ENCODE measurements at places on chromosomes 16 and 17.

GRCh38 chr16:48029768-48030167, 126.0 kb downstream of the ABCC12 start:
- DNase-seq = no peak

DNA sequence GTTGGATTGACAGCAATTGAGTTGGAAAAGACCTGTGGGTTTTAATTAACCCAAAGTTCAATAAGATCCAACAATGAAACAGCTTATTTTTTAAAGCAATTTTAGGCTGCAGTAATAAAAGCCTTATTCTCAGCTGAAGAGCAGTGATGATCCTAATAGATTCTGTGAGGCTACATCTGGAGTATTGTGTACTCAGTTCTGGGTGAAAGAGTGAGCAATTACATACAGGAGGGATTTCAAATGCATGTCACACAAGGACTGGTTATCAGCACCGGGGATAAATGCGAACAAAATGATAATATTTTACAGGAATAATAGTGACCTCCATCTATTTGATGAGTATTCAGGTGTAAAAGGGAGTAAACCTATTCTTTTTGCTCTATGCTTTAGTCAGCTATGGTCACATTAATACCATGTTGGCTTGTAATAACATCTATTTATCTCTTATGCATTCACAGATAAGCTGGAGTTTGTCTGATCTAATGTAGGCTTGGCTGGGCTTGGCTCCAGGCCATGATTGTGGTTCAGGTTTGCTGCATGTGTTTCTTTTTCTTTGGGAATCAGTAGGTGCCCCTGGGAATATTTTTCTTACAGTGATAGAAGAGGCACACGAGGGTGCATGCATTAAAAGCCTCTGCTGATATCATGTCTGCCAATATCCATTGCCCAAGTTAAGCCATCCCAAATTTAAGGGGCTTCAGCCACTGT, 22.2 kb upstream of the TOX3 start:
- DNase-seq = no peak

DNA sequence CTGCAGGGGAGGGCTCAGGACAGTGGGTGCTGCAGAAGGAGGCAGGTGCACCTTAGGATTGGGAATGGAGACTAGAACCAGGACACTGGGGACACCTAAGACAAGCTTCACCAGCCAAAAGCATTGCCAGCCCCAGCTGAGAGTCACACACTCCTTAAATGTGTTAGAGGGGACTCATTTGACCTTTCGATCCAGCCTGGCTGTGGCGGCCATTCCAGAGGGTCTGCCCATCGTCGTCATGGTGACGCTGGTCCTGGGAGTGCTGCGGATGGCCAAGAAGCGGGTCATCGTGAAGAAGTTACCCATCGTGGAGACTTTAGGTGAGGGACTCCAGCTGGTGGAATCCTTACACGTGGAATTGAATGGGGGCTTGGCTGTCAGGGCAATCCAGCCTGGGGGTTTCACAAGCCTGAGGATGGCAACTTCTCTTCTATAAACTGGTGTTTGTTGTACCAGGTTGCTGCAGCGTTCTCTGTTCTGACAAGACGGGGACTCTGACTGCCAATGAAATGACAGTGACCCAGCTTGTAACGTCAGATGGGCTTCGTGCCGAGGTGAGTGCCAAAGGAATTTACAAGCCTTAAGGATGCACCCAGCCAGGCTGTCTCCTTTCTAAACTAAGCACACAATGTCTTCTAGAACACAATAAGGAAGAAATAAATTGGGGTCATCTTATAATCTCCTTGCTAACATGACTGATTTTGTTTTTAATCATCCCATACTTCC, 65.3 kb downstream of the MEAK7 start:
- DNase-seq = no peak

DNA sequence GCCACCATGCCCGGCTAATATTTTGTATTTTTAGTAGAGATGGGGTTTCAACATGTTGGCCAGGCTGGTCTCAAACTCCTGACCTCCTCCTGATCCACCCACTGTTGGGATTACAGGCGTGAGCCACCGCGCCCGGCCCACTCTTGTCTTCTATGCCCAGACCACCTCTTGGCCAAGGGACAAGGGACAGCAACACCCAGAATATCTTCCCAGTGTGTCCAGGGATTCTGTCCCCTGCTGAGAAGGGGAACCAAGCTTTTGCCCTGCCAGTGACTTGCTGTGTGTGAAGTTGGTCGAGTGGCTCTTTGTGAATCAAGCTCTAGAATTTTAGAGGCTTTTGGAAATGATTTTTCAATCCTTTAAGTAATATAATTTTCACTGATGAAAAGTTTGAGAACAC, 1.7 kb upstream of the MPO start:
- no peak for DNase-seq

DNA sequence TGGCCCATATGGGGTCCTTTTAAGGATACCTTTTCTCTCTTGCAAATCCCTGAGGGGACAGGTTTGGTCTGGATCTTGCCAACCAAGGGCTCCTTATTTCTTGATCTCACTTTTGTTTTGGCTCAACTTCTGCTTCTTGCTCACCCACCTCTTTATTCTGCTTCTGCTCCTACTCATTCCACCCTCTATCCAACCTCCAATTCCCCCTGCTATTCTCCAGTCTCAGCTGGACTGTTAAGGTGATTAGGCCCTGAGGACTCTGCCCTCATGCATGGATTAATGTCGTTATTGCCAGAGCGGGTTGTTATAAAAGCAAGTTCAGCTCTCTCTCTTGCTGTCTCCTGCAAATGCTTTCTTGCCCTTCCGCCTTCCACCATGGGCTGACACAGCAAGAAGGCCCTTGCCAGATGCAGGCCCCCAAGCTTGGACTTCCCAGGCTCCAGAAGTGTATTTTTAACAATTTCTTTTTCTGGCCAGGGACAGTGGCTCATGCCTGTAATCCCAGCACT, 29.8 kb downstream of the LAT start:
- no peak for DNase-seq

DNA sequence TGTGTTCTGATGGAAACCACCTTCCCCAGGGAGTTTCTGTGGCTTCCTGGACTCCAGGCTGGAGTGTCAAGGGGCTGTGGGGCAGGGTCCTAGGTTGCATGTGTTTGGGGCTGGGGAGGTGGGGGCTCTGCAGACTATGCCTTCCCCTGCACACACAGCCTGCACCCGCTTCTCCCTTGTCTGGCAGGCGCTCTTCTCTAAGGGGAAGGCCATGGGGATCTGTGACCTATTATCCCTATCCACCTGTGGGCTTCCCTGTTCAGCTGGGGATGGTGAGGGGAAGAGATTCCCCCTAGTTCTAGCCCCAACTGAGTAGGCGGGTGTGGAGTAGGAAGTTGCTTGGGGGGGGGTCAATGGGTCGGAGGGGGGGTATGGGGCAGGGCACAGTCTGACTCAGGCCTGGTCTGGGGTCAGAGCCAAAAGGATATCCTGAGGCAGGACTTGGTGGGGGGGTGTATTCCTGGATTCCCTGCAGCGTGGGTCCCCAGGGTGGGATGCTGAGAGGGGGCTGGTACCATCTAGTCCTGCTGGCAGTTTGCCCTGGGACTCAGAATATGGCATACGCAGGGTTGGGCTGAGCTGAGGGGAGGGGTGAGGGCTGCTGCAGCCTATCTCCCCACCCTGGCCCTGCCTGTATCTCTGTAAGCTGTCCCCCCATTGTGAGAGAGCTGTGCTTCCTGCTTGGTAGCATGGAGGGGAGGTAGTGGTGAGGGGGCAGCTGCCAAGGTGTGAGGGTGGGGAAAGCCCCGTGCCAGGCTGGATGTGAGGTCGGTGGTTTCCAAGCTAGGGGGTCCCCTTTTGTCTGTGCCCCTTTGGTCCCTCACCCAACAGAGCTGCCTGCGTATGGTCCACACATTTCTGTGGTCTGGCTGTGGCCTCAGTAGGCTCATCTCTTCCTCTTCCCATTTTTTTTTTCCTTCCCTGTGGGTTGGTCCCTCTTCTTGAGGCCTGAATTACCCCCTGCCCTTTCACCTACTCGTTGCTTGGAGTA, 14.7 kb downstream of the RARA start:
- DNase-seq = peak; percentile 35

DNA sequence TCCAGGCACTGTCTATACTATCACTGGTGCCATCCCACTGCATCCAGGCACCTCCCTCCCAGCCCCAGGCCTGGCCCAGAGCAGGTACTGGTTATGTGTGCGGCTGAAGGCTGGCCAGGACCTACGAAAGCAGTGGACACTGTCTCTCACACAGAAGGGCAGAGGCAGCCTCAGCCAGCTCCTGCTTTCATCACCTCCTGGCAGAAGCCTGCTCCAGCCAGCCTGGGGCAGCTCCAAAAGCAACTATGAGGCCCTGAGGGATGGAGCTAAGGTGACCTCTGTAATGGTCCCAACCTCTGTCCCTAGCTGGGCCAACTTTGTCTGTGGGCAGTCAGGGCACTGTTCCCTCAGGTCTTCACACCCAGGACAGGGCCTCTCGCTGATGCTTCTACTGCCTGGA, 18.8 kb downstream of the HSD11B2 start:
- no peak for DNase-seq

DNA sequence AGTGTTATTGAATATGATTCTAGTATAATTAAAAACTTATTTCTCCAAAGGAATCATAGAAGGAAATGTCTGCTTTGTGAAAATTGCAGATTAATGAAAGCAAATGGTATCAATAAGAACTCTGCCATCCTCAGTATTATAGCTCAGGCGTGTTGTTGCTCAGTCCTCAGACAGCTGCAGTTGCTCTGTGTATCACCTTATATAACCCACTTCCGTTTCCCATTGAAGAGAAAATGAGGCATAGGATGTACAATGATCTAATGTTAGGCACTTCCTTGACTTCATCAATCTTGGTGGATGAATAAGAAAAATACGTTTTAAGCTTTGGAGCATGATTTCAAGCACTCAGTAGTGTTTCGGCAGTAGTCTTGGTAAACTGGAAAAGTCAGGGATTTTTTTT, 14.1 kb downstream of the MFSD11 start:
- no peak for DNase-seq

- no peak for DNase-seq
Observed at GRCh38 chr17:6867849-6868248, 36.3 kb upstream of the TEKT1 start.

DNA sequence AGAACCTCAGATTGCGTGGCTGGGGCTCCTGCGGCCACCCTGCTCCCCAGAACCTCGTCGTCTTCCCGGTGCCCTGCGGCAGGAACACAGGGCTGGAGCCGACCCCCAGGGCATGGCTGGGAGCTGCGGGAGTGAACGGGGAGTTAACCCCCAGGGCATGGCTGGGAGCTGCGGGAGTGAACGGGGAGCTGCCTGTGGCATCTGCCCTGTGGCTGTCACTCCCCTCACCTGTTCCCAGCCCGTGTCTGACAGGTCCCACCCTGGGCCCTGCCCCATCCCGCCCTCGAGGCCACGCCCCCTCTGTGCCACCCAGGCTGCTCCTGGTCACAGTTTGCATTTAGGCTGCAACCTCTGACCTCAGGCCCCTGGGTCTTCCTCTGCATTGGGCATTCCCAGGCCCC, 39.4 kb upstream of the ACSF3 start:
- no peak for DNase-seq

DNA sequence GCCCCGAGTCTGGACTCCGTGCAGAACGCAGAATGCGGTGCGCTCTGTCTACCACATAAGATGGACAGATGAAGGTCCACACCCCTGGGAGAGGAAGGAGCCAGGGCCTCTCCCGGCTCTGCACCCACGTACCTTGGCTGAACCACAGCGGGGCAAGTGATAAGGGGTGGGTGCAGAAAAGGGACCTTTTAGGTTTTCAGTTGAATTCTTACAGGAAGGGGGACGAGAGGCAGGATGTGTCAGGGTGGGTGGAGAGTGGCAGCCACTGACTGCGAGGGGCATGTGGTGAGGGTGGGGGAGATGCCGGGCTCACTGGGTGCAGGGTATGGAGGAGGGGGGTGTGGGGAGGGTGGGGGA, 372 bp downstream of the CD300A start:
- DNase-seq = no peak

GRCh38 chr17:39225959-39226683, 376 bp upstream of the STAC2 start:
- DNase-seq = peak; percentile 55

GRCh38 chr17:16919663-16920627, 52.0 kb downstream of the TNFRSF13B start:
- DNase-seq = no peak

GRCh38 chr17:52827526-52827925, 669.0 kb upstream of the CA10 start:
- no peak for DNase-seq

DNA sequence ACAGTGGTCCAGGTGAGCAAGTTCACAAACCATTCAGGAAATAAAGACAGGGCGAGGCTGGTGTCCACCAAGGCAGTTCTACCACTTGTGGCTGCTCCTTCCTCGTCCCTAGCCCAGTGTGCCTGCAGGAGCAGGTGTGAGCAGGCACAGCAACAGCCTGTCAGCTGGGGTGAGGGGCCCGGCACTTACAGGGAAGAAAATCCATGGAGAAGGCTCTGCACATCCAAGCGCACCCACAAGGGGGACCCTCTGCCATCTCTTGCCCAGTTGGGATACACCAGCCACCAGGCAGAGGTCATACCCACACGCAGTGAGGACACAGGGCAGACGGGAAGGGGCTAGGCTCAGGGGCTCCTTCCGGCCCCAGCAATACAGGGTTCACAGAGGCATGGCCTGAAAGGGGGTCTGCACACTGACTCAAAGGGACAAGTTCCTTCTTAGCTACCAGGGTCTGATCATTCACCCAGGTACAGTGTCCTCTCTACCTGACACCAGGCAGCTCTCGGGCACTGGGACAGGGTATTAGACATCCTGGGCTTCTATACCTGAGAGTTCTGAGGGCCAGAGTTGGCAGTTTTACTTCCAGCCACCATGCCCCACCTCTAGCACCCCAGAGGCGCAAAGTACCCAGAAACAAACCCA, 27.0 kb downstream of the CDIP1 start:
- no peak for DNase-seq

GRCh38 chr16:83095941-83096692, 469.3 kb downstream of the CDH13 start:
- no peak for DNase-seq

GRCh38 chr17:46810837-46811236, 7.7 kb downstream of the WNT3 start:
- no peak for DNase-seq

- no peak for DNase-seq
Observed at GRCh38 chr17:46787478-46787877, 31.0 kb downstream of the WNT3 start.

DNA sequence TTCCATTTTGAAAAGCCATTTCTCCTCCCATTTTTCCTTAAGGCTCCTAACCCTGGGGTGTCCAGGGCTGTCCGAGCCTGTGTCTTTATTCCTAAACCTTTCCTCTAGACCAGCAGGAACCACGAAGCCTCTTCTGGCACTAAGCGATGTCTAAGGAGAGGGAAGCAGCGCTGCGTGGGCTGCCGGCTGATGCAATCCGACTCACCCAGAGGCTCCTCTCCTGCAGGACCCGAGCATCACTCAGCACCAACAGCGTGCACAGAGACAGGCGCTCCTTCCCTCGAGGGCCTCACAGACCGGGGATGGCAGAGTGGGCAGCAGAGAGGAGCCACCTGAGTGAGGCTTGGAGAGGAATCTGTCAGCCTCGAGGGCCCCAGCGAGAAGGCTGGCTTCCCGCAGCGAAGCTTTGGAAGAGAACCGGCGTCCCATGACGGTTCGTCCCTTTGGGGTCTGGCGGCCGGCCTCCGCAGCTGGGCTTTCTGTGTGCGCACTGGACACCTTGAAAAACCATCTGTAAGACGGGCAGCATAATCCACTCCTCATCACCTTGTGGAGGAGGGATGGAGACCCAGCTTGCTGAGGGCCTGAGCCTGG, 174.3 kb downstream of the FOXL1 start:
- DNase-seq = no peak

Measured in CD4-positive, alpha-beta T cell (primary cell).